ENCODE measurements at places on chromosomes 12 and 14.

DNA sequence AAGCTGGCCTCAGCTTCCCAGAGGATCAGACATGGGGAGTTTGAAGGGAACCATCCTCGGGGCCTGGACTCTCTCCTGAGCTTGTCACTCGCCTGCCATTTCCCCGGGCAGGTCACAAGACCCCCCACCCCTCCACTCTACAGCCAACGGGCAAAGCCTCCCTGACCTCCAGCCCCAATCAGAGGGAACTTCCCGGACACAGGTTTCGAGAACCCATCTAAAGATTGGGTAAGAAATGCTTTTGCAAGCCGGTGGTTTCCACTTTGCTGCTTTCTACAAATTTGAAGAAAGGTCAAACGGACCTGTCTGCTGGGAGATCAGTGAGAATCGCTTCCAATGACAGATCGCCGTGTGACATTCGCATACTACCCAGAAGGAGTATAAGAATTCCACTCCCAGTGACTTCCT lies 89.6 kb downstream of the SCARB1 start:
- no peak for DNase-seq

DNA sequence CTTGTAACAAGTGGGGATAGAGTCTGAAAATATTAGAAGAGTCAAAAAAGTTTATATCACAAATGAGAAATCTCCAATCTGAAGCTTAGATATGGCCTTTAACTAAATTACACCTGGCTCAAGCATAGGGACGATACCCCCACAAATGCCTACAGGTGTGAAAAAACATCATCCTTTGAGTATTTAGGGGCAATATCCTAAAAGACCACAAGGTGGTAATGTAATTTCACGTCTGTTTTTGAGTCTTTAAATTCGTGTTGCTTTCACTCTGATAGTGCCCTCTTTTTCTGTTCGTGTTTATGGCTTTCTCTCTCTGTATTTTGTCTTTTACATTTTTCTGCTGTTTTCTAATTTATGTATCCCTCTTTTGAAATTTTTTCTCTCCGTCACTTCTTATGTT lies 84.3 kb downstream of the ETNK1 start:
- DNase-seq = no peak

DNA sequence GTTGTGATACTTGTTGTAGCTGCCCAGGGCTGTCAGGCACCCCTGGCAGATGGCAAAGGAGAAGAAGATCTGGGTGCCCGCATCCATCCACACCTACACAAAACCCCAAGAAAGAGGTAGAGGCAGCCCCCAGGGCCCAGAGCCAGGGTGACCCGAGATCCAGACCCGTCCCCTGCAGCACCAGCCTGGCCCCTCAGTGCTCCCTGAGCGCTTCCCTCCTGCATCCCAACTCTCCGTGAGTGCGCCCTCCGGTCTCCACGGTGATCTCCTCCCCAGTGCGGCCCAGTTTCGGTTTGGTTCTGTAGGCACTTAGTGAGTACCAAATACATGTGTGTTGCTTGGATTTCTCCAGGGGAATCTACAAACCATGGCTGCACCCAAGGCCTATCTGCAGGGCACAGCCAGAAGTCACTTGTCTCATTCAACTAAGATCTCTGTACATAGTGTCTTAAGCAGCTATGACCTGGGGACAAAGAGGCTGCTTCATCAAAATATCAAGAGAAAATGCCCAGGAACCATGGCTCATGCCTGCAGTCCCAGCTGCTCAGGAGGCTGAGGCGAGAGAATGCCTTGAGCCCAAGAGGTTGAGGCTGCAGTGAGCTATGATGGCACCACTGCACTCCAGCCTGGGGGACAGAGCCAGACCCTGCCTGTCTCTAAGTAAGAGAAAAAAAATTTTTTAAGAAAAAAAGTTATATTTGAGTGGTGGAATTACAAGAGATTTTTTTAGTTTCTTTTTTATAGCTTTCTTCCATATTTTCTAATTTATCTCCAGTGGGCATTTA lies 15.9 kb downstream of the SLC6A12 start:
- DNase-seq = no peak

DNA sequence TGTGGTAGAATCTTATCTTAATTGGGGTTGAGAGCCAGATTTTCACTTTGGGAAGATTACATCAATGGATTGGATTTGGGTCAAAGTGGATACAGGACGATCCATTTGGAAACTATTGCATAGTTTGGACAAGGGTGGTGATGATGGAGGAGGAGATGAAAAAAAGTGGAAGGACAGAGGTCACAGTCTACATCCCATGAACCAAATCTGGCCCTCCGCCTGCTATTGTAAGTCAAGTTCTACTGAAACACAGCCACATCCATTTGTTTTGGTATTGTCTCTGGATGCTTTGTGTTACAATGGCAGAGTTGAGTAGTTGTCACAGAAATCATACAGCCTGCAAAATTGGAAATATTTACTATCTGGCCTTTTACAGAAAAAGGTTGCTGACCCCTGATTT lies 296.8 kb upstream of the NOS1 start:
- DNase-seq = no peak

GRCh38 chr12:99609455-99610181 lies 37.9 kb upstream of the GARIN6 start:
- DNase-seq = no peak

GRCh38 chr12:69701826-69702225 lies 2.7 kb upstream of the BEST3 start:
- no peak for DNase-seq
